ENCODE measurements at places on chromosomes 6 and 20. TPM values are rescaled to one million over a fixed set of nuclear protein-coding genes. Genes with fewer than 3 reads are reported as not detected.

The SLC35D3 gene
- not detected for total RNA-seq

The HLA-DRB1 gene
- 53.1 TPM for total RNA-seq

- no peak for DNase-seq
Observed at GRCh38 chr6:169022079-169022478, 231.6 kb downstream of the THBS2 start.

- DNase-seq: no peak
Observed at GRCh38 chr6:143607168-143607567, 70.6 kb upstream of the PHACTR2 start.

DNA sequence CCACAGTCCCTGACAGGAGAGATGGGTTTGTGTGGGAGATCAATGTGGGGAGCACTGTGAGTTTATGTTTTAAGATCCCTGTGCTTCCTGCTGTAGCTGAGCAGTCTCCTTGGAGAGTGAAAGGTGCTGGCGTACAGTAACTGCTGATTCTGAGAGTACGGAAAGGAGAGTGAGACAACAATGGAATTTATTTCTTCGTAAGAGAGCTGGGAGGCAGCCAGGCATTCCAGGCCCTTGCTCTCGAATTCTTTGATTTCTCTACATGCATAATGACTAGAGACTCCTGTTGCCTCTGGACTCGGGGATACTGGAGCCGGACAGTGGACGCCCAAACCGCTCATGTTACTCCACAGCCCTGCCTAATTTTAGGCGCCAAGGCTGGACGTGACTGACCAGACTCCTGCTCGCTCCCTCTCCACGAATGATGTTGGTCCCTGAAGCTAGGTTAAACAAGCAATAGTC lies 131.0 kb upstream of the PHACTR1 start:
- no peak for DNase-seq
